Body of pancreas (tissue), 4 donors: ENCODE measurements at places on chromosomes 4 and X. TPM values are rescaled to one million over a fixed set of nuclear protein-coding genes. Genes with fewer than 3 reads are reported as not detected.

The SULT1B1 gene
- total RNA-seq: 4.0 TPM

- no peaks in the 10 kb centered on the region for H3K27me3 ChIP-seq
- H3K27ac ChIP-seq: no peak overlapping the region
- no peaks in the 10 kb centered on the region for H3K36me3 ChIP-seq
- H3K4me3 ChIP-seq: no peak overlapping the region
These were observed 8.0 kb downstream of the OFD1 start for GRCh38 chrX:13742397-13743176.

The UGT2B10 gene
- total RNA-seq: not detected

- no peak for DNase-seq
- H3K27ac ChIP-seq: no peak overlapping the region
- H3K36me3 ChIP-seq: no peaks in the 10 kb centered on the region
- H3K4me1 ChIP-seq: no peaks in the 10 kb centered on the region
- no peak overlapping the region for H3K4me3 ChIP-seq
These were observed 55.9 kb upstream of the NKX1-1 start for GRCh38 chr4:1462009-1462767.

DNA sequence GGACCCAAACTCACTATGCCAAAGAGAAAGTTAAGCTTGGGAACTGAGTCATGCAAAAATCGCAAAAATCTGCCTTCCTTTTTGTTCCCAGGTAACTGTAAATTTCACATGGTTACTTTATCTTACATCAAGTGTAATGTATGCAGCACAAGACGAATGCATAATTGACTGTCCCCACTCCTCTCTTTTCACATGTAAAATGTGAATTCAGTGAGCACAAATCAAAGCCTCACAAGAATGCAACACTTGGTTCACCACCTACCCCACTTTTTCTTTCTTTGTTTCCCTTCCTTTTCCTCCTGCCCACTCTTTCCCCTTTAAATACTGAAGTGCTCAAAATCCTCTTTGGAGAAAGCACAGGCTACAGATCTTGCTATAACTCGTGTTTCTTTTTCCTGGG is 53.2 kb downstream of the MAGED4B start:
- H3K4me1 ChIP-seq: no peaks in the 10 kb centered on the region
- no peak overlapping the region for H3K4me3 ChIP-seq
- no peaks in the 10 kb centered on the region for H3K27me3 ChIP-seq

The MAGEB17 gene
- 7.3 TPM for total RNA-seq

DNA sequence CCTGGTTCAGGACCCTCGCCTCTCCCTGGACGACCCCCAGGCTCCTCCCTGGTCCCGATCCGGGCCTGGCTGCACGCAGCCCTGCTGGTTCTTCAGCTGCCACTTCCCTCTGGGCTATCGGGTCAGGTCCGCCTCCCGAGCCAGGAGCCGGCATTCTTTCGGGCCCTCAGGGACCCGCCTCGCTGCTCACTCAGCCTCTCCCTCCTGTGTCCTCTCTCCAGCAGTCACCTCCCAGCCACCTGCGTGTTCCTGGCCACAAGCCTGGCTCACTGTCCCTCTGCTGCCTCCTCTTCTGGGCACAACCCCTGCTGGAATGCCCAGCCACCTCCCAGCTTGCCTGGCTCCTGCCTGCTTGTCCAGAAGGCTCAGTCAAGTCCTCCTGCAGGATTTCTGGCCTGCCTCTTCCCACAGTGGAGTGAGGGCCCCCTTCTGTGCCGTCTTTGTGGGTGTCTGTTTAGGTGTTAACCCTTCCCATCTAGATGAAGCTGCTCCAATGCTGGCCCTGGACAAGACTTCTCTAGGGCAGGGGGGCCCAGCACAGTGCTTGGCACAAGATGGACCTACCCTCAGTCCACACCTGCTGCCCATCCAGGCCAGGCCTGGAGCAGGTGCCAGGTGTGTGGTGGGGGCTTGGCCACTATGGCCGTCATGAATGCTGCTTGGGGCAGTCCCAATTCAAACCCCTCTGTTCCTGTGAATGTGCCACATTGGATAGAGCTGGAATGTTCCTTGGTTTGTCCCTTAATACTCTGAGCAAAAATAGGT is 2.2 kb downstream of the WFS1 start:
- peak overlapping the region; percentile 13 for H3K27ac ChIP-seq
- H3K36me3 ChIP-seq: no peaks in the 10 kb centered on the region
- peak; percentile 75 for DNase-seq
- no peak overlapping the region for H3K4me3 ChIP-seq
- H3K4me1 ChIP-seq: peaks cover 43% of the 10 kb centered on the region
- H3K27me3 ChIP-seq: no peaks in the 10 kb centered on the region

GRCh38 chrX:134608153-134608552 is 50.1 kb downstream of the PLAC1 start:
- H3K27me3 ChIP-seq: no peaks in the 10 kb centered on the region
- H3K4me1 ChIP-seq: peaks cover 3% of the 10 kb centered on the region
- DNase-seq: no peak

- H3K36me3 ChIP-seq: no peaks in the 10 kb centered on the region
- H3K27ac ChIP-seq: no peak overlapping the region
- H3K4me1 ChIP-seq: no peaks in the 10 kb centered on the region
- H3K4me3 ChIP-seq: no peak overlapping the region
- no peak for DNase-seq
- H3K27me3 ChIP-seq: no peaks in the 10 kb centered on the region
These were observed 36.0 kb upstream of the CD99L2 start for GRCh38 chrX:150934453-150934852.
